Ureter (tissue), 1 donor: ENCODE measurements at places on chromosomes 4 and X. TPM values are rescaled to one million over a fixed set of nuclear protein-coding genes. Genes with fewer than 3 reads are reported as not detected.

DNA sequence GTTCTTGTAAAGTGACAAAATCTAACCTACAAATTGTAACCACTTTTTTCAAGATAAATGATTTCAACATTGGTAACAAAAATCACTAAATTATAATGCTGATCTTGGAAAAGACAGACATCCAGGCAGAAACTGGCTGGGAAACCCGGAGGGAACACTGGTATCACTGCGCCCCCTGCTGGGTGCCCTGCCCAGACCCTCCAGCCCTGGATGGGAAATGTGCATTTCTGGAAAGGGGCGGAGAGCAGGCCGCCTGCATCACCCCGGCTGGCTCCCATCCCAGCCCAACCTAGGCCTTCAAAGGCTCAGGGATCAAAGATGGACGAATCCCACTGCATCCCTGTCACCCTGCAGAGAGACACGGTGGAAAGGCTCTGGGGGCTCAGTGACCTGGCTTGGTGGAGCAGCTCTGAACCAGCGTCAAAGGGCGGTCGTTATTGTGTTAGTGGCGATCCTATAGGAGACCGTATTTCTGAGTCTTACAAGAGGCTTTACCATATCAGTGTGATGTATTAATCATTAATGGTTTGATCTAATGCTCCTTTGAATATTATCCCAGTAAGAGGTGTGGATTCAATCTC, 37.3 kb downstream of the ACOX3 start:
- peak; percentile 87 for DNase-seq

- DNase-seq: no peak
Measured at GRCh38 chr4:162685410-162685809, 481.3 kb downstream of the NAF1 start.

UPF3B gene
- 7.0 TPM for total RNA-seq

DNA sequence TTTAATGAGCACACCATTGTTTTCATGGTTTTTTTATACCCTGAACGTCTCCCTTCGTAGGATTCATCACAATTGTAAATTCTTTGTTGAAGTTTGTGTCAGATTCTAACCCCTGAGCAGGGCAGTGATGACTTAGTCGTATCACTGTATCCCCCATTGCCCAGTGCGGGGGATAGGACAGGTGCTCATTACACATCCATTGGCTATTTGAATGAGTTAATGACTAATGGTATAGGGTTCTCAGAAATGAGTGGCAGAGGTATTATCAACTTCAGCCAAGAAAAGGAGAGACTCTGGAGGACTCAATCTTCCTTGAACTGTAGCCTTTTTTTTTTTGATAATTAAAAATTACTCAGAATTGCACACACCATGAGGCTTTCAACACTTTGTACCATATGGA, 64.6 kb downstream of the SYNPO2 start:
- no peak for DNase-seq

CSAG2 gene
- total RNA-seq: not detected

DNA sequence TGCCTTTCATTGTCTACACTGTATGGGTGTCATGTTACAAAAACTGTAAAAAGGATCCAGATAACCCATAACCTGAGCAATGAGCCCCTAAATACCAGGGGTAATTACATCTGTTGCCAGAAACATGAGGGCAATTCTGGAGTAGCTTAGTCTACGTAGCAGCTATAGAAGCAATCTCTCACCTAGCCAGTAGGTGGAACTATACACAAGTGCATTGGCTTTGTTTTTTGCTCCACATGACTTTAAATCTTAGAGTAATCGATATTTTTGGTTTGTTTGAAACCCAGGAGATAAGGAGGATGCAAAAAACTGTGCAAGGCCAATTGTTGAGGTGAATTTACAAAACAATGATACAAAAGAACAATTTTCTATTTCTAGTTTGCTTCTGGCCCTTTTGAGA, 57.5 kb downstream of the GPR82 start:
- DNase-seq: no peak

DNA sequence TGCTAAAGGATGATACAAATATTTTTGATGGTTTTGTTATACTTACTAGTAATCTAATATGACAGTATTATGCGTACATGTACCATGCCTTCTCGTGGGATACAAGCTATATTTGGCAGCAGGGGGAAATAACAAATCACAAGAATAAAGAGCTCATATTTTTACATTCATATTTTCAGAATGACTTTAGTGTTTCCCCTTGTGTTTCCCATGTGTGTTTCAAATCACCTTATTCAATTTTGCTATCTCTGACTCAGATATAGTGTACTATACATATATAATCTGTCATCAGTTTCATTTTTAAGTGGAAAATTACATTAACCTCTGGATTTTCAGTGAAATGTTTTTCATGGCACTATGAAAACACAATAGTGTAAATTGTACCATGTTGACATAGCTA, 146.8 kb downstream of the RPA4 start:
- DNase-seq: no peak

GRCh38 chr4:174134361-174134760, 149.1 kb downstream of the FBXO8 start:
- DNase-seq: no peak

- no peak for DNase-seq
Measured at GRCh38 chr4:28238876-28239275, 1378.2 kb downstream of the STIM2 start.

DNA sequence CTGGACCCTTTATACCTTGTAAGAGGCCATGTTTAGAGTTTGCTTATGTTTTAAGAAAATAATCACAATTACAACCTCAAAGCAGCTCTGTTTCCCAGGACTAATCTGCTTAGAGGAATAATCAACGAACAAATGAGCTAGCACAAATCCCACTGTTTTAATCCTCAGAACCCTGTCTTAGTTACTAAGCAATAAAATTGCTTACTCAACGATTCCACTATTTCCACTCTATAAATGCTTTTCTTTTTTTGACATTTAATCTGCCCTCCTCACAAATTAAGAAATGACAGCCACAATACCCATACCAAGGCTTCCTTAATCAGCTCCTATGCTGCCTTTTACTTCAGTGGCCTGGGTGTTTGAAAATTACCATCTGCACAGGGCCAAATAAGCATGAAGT, 48.8 kb downstream of the FAM120C start:
- DNase-seq: no peak

- DNase-seq: peak; percentile 14
Measured at GRCh38 chrX:68835468-68835867, 6.6 kb downstream of the EFNB1 start.
